Fibroblast of the conjunctiva (primary cell): ENCODE measurements at places on chromosomes 1 and 21.

GRCh38 chr1:1815606-1816281 lies 37.5 kb upstream of the NADK start:
- DNase-seq: no peak

DNA sequence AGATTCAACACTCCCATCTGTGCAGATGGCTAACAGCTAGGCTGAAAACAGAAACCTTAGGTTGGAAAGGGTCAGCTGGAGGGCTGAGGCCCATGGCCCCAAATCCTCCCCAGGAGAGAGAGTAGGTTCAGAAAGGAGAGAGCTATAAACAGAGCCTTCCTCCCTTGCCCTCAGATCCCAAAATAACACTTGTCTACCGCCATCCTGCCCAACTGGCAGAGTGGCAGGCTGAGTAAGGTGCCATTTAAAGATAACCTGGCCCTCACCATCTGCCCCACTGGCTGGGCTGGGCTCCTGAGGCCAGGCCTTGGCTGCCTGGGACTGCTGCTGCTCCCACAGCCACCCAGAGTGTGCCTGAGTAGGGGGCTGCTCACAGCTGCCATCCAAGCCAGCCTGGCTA lies 4.3 kb upstream of the SHISA4 start:
- DNase-seq: no peak

- peak; percentile 60 for DNase-seq
Measured at GRCh38 chr1:62841587-62842169, 57.7 kb downstream of the ATG4C start.

DNA sequence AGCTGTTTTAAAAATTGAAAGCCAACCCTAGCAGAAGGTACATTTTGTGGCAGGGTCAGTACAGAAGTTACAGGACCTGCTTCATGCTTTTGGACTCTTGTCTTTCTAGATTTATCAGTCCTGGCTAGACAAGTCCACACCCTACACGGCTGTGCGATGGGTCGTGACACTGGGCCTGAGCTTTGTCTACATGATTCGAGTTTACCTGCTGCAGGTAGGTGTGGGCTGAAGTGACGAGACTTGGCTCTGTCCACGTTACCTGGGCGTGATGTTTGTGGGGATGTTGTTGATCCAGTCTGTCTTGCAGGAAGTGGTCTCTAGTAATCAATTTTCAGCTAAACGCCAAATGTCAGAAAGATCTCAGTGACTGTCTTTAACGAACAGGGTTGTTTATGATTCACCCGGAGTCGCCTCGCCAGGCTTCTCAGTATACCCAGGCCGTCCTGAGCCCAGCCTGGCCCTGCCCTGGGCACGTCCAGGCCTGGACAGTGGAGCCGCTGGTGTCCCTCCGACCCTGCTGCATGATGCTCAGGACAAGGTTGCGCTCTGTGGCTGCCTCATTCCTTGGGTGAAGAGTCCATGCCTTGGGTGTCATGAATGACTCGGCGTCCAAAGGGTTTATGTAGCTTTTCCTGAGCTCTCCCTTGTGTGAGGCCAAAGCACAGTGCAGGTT lies 5.5 kb downstream of the RER1 start:
- no peak for DNase-seq

GRCh38 chr1:19165501-19165900 lies 44.6 kb downstream of the UBR4 start:
- no peak for DNase-seq

DNA sequence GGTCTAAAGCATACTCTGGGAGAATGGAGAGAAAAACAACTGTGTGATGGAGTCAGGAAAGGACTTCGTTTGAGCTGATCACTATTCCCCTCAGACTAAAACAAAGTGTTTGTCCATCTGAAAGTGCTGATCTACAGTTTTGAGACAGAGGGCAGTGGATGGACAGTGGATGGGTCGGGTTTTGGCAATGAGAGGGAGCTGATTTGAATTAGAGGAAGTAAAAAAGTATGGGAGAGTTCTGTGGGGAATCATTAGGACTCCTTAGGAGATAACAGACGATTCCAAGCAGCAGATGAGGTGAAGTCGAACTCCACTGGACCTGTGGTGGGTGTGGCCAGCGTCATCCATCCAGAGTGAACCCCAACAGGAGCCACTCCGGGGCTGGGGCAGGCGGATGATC lies 62.3 kb downstream of the PTGS2 start:
- DNase-seq: no peak

GRCh38 chr21:34795175-34795547 lies 126.4 kb downstream of the CLIC6 start:
- DNase-seq: peak; percentile 49

DNA sequence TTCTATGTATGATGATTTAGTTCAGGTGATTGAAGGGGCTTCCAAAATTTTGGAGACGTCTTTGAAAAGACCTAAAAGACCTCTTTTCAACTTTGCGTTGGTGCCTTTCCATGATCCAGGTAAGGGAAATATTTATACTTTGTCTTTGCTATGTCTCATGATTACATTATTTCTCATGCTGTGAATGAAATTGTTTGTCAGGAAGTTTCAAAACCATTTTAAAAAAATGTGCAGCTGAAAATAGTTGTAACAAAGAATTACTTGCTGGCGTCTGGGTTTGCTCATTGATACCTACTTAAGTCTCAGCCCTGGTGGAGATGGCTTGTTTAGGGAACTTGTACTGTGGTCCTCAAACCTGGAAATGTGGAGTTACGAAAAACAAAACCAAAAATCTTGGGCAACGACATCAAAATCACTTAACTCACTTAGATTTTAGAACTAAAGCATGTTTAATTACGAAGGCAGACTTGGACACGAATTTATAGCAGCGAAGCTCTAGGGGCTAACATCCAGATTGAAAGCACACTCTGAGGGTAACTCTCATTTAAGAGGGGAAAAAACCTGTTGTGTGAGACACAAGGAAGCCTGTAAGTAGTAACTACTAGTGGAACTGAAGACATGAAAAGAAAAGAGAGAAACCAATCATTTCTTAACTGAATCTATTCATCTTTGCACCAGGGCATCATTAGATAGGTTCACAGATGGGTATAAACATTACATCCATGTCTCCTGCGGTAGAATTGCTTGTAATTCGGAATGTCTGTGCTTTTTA lies 924 bp downstream of the HMCN1 start:
- DNase-seq: no peak

DNA sequence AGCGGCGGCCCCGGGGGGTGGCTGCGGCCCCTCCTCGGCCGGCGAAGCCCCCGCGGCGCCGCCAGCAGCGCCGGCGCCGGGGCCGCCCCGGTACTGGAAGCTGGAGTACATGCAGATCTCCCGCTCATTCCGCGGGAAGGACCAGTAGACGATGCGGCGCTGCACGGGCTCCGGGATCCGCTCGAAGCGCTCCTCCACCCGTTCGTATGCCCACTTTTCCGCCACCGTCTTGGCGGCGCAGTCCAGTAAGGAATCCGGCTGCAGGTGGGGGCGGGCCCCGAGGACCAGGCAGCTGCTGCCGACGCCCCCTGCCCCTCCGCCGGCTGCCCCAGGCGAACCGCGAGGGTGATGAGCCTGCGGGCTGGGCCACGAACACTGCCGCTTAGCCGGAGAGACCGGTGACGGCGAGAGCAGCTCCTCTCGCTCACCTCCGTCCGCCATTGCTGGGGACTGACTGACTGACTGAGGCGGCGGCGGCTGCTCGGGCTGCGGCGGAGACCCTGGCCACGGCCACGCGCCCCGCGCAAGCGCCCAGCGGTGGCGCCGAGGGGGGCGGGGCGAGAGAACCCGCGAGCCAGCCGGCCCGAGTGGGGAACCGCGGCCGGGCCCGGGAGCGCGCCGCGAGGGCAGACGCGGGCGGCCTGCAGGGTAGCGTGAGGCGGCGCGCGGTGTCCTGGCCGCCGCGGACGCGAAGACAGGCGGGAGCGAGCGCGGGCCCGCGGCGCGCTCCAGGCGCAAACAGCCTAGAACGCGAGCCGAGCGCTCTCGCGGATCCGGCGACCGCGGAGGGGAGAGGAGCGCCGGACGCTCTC lies at the start of gene ZSWIM5:
ZSWIM5 (minus strand) TSS at position 696 of the 812 bp plus-strand sequence; CDS start at position 441, 255 bp downstream.
- DNase-seq: no peak

DNA sequence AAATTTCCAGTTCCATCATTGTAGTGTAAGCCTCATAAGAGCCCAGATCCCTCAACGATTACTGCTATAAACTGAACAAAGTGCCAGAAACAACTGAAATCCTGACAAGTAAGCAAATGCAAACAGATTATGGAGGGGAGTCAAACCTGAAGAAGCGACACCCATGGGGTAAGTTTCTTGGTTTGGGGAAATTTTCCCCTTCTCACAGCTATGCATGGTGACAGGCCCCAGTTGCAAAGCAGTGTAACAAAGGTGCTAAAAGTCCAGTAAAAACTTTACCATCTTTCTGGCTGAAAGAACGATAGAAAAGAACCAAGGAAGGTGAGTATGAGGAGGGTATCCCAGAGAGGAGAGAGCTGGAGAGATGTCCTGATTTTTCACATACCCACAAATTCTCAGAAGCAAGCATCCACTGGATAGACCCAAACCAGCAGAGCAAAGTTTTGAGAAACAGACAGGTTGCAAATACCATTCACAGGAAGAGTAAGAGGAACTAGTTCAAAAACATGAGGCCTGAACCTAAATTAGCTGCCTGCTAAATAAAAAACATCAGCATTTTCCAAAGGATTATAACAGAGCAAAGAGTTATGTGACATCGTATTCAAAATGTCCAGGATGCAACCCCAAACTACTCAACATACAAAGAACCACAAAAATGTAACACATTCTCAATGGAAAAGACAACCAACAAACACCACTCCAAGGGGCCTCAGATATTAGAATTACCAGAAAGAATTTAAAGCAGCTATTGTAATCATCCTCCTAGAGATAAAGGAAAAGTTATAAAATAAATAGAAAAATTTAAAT lies 14.5 kb downstream of the SCYL3 start:
- no peak for DNase-seq

DNA sequence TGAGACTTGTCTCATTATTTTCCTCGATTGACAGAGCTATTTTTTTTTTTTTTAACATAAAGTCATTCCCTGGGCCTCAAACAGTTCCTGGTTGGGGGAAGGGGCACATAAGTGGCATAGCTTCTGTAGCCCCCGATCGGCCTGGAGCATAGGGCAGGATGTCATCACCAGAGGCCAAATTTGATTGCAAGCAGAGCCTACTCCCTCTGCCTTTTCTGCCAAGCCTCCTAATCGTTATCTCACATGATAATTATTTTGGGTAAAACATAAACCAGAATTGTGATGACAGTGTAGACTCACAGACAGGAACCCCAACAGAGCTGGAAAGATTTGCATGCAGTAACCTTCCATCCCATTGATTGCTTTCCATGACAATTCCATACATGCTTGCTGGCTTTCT lies 404.8 kb downstream of the PCP4 start:
- no peak for DNase-seq

- DNase-seq: no peak
Measured at GRCh38 chr1:109011335-109011734, 30.6 kb downstream of the WDR47 start.

DNA sequence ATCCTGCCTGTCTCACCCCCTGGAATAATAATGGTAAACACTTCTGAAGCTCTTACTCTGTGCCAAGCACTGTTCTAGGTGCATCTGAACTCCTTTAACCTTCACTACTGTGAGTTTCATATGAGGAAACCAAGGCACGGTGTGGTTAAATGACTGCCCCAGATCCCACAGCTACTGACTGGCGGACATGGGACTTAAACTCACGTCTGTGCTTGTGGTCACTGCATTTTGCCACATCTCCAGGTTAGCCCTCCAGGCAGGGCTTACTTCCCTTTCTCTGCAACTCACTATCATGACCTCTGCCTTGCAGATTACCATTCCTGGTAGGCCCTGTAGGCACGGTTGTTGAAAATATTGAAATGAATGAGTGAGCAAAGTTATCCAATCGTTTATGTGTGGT lies 83.4 kb downstream of the ADSS2 start:
- no peak for DNase-seq

- no peak for DNase-seq
Measured at GRCh38 chr1:221794079-221794670, 52.3 kb upstream of the DUSP10 start.

GRCh38 chr1:166960858-166961474 lies 14.4 kb downstream of the ILDR2 start:
- DNase-seq: no peak

- DNase-seq: no peak
Measured at GRCh38 chr1:38061883-38062328, 15.3 kb upstream of the POU3F1 start.

- no peak for DNase-seq
Measured at GRCh38 chr1:154745286-154745731, 124.8 kb downstream of the KCNN3 start.

GRCh38 chr21:15774590-15774989 lies 44.8 kb downstream of the USP25 start:
- DNase-seq: peak; percentile 24

DNA sequence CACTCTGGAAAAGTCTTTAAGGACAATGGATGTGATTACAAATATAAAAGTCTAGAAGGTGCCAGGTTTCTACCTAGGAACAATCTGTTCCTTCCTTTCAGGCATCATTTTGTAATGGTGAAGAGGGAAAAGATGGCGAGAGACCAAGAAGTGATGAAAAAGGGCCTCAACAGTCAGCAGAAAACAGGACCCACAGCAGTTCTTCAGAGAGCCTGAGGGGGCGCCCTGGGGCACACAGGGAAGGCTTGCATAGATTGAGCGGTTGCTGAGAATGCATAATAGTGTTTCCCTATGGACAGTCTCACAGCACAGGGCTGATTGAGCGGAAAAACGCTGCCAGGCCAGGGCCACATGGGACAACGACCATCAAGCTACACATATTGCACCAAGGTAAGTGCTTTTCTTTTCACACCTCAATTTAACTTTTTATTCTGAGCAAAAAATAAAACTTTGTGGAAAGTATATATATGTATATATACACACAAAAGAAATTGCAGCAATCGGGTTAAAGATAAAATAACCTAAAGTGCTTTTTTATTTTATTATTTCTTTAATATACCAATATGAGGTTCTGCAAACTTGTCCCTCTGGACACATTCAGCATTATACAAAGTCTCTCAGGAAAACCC lies 3.1 kb upstream of the YRDC start:
- peak; percentile 86 for DNase-seq

- DNase-seq: no peak
Measured at GRCh38 chr1:188668083-188668482, 1809.6 kb downstream of the BRINP3 start.

- DNase-seq: no peak
Measured at GRCh38 chr21:41052820-41053555, 115.0 kb upstream of the BACE2 start.

GRCh38 chr21:15495965-15496364 lies 233.8 kb upstream of the USP25 start:
- DNase-seq: peak; percentile 17

DNA sequence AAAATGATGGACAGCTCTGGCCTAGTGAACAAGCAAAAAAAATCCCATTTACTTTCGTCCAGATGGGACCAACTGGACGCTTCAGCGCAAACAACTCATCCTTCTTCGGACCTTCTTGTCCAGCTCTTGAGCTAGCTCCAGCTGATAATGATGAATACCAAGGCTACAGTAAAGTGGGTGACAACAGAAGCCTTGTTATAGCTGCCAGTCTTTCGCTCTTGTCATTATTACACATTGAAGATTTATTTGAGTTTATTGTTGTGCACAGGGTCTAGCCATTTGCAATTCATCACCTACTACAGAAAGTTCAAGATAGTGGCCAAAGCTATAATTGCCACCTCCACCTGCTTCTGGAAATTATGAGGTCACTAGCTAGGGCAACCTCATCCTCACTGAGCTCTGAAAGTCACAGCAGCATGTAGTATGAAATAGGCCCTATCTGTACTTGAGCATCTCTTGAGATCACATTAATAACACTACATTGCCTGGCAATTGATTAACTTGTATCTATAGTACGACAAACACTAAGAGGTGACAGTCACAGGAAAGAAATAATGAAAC lies 76.9 kb downstream of the GPATCH2 start:
- DNase-seq: no peak
